ENCODE measurements at places on chromosomes 4 and X.

GRCh38 chr4:133711817-133712216 is 489.8 kb downstream of the PABPC4L start:
- DNase-seq, result no peak

GRCh38 chrX:33416273-33416805 is 205.0 kb upstream of the DMD start:
- no peak for DNase-seq

DNA sequence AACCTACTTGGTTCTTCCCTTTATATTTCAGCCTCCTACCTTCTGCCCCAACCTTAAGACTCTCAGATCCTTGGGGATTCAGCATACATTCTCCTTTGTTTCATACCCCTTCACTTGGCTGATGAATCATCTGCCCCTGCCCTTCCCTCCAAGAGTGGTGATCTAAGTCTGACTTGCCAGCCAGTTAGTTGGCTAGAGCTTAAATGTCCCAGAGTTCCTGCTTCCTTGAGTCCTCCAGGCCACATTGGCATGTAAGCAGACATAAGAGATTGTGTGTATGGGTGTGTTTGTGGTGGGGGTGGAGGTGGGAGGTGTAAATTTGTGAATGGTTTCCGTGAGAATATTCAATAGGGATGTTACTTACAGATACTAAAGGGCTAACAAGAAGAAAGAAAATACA is 3.7 kb upstream of the TEX13D start:
- DNase-seq, result no peak

DNA sequence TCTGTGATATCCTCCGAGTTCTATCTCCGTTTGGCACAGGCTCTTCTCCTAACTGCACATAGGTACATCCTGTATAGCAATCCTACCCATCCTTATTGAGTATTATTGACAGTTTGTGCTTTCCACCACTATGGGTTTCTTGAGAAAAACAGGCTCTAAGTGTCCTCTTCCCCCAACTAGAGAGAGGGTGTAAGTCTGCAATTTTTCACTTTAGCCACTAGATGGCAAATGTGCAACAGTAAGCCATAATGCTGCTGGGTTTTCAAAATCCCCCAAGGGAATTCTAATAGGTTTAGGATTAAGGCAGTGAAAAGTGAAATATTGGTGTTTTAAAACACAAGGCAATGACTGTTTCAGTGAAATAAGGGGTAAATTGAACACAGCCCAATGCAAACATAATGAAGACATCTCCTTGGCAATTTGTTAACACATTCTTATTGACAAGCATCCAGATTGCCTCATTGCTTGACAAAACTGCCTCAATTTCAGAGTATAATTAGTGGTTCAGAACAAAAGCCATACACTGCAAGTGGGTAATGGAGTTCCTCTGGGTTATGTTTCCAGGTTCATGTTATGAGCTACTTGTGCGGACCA is 239.0 kb upstream of the HTR2C start:
- DNase-seq, result no peak

DNA sequence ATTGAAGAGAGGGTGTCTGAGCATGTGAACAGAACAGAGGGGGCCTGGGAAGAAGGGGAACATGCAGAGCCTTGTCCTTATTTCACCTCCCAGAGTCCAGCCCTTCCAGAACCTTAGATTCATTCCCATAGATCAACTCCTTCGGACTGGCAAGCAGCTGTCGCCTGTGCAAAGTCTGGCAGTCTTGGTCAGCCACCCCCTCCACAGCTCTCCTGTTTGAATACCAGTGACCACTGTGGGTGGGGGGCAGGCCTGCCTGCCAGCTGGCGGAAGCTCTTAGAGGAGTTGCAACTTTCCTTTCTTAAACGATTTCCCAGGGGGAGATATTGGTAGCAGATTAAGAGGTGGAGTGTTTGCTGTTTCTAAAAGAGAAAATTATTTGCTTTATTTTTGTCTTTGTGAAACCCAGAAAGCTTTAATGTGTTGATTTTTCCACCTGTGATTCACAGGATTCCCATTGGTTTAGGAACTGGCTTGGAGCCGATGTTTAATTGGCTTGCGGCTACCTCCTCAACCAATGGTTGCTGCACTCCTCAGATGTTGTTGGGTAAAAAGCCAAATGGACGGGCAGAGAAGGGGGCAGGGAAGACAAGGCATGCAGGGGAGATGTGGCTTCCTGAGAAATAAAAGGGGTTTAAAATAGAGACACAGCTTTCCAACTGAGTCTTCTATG is 62.2 kb upstream of the PRPS1 start:
- DNase-seq, result no peak

GRCh38 chr4:94131212-94131611 is 76.5 kb upstream of the SMARCAD1 start:
- no peak for DNase-seq

DNA sequence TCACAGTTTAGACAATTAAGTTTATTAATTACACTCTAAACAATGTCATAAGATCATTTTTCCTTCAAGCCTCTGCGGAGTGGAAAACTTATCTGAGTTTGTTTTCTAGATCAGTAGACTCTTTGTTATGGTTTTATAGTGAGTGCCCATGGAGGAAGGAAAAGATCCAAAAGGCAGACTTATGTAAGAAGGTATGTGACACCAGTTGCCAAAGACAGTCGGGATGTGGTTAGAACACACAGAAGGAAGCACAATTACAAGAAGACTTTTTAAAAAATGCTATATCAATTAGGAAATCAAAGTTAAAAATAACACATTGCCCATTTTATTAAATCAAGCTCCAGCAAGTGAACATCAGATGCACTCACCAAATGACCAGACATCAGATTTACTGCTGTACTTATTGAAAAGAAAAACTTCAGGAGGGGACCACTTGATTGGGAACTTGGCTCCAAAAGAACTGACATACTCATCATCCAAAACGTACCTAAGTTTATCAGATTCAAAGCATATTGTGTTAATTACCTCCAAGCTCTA is 57.1 kb downstream of the NIPAL1 start:
- DNase-seq, result no peak

GRCh38 chrX:11770320-11770719 is 12.3 kb downstream of the MSL3 start:
- no peak for DNase-seq

DNA sequence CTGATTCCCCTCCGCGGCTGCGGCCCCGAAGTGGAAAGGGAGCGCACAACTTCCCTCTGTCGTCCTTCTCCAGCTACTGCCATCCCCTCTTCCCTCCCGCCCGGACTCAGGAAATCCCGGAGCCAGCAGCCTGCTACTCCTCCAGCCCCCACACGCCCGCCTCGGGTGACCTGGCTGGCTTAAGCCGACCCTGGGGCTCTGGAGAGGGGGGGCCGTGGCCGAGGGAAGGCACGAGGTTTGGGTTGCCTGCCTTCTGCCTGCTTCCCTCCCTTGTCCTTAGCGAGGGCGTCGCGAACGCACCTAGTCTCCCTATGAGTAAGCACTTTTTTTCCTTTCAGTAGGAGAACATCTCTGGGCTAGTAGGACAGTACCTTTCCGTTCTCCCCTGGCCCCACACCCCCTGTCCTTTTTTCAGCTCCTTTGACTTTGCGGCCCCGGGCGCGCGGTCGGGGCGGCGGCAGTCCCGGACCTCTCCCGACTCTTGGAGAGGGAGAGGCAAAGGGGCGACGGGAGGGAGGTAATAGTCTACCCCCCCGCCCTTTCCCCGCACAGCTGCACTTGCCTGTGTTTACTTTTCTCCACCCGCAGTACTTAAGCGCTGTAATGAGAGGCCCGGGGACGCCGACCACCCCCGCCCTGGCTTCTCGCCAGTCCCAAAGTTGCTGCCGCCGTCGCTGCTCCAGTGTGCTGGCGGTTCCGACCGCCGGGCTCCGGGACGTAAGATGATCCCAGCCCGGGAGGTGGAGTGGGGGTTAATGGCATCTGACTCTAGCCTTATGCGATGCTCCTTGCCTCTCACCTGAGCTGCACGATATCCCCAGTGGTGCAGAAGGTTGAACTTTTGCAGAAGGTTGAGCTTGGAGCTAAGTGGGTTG is 868 bp downstream of the PLS3 start:
- DNase-seq, result peak; percentile 90

DNA sequence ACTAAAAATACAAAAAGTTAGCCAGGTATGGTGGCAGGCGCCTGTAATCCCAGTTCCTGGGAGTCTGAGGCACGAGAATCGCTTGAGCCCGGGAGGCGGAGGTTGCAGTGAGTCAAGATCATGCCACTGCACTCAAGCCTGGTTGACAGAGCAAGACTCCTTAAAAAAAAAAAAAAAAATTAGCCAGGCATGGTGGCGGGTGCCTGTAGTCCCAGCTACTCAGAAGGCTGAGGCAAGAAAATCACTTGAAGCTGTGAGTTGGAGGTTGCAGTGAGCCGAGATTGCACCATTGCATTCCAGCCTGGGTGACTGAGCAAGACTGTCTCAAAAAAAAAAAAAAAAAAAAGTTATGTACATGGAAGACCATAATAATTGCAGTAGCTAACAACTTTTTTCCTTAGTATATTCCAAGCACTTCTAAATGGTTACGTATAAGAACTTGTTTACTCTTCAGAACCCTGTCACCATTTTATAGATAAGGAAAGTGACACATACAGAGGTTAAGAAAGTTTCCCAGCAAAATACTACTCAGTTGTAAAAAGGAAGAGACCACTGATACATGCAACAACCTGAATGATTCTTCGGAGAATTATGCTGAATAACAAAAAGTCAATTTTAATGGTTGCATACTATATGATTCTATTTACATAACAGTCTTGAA is 24.5 kb downstream of the RUFY3 start:
- no peak for DNase-seq

DNA sequence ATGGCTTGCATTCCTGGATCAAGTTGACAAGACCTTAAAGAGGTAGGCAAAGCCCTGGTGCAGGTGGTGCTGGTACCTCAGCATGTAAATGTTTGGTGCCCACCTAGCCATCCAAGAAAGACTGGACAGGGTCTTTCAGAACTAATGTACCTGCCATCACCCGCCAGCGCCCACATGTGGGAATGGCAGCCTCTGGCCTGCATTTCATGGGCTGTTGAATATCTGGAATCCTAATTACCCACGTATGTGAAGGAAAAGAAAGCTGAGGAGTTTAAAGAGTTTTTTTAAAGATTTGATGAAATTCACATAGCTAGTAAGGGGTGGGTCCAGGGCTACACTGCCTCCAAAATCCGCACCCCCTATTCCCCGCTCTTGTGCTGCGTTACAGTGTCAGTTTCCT is 8.6 kb upstream of the CCDC149 start:
- DNase-seq, result no peak

GRCh38 chr4:126957987-126958386 is 674.8 kb upstream of the INTU start:
- no peak for DNase-seq

DNA sequence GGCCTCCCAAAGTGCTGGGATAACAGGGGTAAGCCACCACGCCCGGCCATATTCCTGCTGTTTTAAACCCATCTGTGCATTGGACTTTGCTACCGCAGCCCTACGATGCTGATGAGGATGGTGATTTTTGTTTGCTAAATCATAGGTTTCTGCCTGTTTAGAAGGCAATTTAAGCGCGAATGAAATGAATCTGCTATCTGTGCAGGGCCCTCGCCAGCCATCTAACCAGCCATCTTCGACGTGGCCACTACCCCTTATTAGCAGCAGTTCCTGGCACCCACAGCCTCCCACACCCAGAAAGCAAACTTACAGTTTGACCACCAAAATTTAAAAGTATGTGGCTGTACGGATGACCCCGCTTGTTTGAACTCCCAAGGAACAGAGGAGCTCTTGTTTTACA is 178.5 kb downstream of the SHOX start:
- DNase-seq, result no peak

GRCh38 chr4:55308071-55308470 is 38.0 kb upstream of the SRD5A3 start:
- DNase-seq, result no peak

DNA sequence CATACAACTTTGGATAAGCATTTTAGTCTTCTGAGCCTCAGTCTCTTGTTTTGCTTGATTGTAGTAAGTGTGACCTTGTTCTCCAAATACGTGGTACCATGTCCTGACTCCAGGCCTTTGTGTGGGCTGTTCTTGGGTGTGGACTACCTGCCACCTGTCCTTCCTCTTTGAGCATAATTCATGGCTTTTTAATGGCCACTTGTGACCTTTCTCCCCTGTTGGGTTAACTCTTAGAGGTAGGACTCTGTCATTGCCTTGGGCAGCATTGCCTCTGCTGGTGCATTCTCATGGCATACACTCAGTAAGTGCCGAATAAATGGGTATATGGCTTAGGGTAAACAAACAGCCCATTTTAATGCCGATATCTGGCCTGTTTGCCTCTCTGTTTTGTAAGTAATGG is 3.0 kb downstream of the NSD2 start:
- DNase-seq, result peak; percentile 1

- no peak for DNase-seq
Observed at GRCh38 chrX:129654652-129655546, at the start of gene APLN. Gene APLN, minus strand, starts transcription at chrX:129654956. Its CDS starts 326 bp downstream, at chrX:129654630.

DNA sequence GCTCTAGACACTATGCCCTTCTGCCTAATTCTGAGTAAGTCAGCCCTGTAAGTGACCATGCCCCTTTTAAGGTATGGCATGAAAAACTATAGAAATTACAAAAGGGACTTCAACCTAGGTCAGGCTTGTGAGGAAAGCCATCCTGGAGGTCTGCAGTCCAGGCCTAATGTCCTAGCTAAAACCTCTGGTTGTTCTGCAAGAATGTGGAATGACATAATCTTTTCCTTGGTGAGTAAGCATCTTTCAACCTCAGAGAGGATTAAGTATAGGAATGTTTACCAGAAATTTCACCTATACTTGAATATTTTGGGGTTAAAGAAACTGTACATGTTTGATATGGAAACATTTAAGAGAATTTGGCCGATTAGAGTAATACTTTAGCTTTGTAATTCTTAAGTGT is 23.8 kb upstream of the HPSE start:
- no peak for DNase-seq

GRCh38 chrX:28589046-28589445 is 1.8 kb downstream of the IL1RAPL1 start:
- DNase-seq, result no peak

GRCh38 chr4:181162676-181163075 is 1080.5 kb upstream of the TENM3 start:
- DNase-seq, result no peak

DNA sequence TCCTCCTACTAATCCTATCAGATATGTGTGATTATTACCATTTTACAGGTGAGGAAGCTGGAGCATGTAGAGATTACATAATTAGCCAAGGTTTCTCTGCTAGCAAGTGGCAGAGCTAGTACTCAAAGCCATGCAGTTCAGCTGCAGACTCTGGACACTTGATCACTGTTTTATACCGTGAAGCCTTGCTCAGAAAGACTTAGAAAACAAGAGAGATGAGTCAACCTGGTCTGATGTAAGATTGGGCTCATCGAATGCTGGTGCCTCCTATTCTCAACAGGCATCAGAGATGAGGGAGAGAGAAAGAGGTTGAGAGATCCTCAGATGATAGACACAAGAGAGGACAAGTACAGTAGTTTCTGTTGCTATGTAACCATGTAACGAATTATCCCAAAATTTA is 19.0 kb upstream of the PDE5A start:
- DNase-seq, result no peak

DNA sequence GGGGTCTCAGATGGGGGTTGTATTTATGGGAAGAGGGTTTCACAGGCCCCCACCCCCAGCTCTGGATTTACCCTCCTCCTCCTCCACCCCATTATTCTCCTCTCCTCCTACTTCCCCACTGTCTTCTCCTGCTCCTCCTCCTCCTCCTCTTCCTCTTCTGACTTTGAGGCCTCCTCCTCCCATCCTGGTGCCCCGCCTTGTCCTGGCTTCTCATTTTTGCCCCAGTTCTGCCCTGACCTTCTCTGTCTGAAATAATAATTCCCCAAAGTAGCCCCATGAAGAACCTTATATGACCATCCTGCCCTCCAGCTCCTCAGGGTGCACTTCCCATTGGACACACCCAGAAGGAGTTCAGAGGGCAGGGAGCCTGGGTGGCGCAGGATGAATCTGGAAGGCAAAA is 351.4 kb upstream of the GATB start:
- DNase-seq, result no peak
